ENCODE measurements at places on chromosomes 16 and 17.

GRCh38 chr16:68422396-68422960, 25.8 kb downstream of the SMPD3 start:
- no peak for DNase-seq

DNA sequence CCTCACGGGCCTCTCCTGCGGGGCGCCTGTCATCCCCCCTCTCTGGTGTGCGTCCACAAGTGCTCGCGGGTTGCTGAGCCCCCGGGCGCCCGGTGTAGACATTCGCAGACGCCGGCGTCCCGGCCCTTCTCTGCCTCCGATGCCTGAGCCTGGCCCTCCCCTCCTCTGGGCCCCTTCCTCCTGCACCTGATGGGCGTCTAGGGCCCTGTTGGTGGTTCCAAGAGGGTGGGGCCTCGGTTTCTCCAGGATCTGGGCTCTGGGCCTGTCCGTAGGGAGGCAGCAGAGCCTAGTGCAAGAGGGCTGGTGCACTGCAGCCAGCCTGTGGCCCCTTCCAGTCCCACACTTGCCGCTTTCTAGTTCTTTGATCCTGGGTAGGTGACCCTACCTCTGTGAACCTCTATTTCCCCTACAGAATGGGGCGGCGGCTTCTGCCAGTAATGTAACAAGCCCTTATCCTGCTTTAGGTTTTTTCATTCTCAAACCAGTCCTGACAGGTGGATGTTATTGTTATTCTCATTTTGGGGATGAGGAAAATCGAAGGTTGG, 623 bp downstream of the E4F1 start:
- peak; percentile 73 for DNase-seq

DNA sequence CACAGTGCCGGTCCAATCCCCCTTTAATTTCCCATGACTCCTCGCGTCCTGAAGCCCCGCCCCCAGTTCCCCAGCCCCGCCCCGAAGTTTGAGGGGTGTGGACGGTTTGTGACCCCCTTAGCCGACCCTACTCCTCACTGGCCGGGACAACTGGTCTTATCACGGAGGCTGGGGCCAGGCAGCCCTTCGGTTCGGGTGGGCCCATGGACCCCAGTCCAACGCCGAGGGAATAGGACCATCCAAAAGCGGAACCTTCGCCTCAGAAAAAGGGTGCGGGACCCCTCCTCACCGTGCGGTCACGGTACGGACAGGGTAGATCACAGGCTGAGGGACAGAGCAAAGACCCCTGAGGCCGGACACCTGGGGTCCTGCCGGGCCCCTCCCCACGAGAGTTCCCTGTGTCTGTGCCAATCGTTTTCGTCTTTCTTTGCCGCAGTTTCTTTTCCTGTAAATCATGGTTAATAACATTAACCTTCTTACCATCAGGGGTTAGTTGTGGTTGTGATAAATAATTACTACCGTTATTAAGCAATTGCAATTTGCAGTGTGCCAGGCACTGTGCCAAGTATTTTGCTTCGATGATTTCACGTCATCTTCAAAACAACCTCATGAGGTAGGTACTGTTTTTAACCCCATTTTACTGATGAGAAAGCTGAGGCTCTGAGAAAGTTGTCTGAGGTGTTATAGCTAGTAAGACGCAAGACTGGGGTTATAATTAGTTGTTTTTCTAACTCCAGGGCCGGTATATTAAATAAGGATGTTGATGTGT, 543 bp downstream of the TMUB2 start:
- DNase-seq: peak; percentile 48

DNA sequence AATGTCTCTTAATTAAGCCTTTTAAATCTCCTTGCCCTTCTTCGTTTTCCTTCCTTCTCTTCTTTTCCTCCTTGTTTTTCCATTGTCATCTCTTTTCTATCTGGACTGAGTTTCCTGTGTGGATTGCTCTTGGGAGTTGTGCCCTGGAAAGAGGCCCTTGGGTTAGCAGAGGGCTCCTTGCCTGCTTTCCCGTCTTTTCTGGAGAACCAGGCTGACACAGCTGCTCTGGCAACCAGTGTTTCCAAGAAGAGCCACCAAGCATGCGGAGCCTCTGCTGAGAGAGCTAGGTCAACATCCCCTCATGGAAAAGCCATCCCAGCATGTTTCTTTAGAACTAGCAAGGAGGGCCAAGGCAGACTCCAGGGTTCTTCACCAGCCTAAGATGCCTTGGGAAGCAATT, 75.4 kb downstream of the HLF start:
- no peak for DNase-seq

DNA sequence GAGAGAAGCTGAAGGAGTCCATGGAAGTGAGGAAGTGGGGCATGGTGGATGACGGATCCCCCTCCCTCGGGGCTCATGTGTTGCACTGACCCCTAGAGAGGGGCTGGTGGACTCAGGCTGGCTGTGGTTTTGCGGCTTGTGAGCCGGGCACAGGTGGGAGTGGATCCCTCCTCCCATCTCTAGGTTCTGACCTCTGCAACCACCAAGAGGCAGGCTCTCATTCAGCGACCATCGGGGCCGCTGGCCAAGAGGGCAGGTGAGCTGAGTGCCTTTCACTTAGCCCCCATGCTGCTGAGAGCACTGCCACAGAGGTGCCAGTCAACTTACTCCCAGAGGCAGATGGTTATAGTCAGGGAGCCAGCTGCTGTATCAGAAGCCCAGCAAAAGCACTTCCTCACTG, 67.3 kb downstream of the SCNN1B start:
- DNase-seq: no peak

GRCh38 chr17:42067371-42068091, 17.1 kb upstream of the C17orf113 start:
- DNase-seq: peak; percentile 71

DNA sequence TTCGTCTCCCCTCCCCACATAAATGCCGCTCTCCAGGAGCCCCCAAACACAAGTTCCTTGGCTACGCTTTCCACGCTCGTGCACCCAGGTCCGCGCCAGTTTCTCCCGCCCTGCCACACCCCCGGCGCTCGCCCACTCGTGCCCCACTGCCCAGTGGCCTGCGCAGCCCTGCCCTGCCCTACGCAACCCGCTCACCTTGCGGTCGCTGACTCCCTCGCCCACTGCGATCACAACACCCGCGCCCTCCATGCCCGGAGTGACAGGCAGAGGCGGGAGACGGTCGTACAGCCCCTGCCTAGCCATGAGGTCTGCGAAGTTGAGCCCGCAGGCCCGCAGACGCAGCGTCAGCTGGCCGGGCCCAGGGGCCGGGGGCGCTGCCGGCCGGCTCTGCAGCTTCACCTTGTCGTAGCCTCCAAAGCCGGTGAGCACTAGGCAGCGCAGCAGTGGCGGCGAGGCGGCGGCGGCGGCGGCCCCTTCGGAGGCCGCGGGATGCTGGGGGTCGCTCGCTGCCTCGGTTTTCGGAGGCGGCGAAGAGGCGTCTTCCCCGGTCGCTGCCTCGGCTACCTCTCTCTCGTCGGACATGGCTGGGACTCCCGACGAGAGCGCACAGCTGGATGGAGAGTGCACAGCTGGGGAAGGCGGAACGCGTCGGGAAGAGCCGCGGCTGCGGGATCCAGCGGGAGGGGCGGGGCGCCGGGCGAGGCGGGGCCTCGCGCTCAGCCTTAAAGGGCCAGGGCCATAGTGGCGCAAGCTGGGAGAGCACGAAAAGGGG, at the start of gene VAT1:
Gene VAT1 (minus strand): TSS at position 645 of the 772 bp plus-strand sequence. CDS start 63 bp downstream, at position 582.
- DNase-seq: peak; percentile 82

DNA sequence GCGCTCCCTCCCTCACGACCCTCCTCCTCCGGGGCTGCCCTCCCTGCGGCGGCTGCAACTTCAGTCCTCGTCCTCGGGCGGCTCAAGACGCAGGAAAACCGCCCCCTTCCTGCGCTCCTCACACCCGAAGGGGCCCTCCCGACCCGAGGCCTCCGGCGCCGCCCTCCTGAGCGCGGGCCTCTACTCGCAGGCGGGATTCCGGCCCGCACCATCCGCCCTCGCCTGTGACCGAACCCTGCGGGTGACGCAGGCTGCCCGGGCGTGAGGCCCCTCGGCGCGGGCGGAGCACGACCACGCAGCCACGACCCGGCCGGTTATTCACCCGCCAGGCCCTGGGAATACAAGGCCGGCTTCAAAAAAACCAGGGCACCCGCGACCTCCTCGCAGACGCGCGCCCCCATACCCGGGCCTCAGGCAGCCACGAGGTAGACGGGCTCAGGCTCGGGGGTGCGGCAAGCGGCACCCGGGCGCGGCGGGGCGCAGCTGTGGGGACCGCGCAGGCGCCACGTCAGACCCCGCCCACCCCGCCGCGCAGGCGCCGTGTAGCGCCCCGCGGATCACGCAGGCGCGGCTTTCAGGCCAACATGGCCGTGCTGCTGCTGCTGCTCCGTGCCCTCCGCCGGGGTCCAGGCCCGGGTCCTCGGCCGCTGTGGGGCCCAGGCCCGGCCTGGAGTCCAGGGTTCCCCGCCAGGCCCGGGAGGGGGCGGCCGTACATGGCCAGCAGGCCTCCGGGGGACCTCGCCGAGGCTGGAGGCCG, at the start of gene SPG7:
Gene SPG7 (plus strand): TSS at position 570 of the 757 bp plus-strand sequence. CDS start 15 bp downstream, at position 585.
- DNase-seq: peak; percentile 93

DNA sequence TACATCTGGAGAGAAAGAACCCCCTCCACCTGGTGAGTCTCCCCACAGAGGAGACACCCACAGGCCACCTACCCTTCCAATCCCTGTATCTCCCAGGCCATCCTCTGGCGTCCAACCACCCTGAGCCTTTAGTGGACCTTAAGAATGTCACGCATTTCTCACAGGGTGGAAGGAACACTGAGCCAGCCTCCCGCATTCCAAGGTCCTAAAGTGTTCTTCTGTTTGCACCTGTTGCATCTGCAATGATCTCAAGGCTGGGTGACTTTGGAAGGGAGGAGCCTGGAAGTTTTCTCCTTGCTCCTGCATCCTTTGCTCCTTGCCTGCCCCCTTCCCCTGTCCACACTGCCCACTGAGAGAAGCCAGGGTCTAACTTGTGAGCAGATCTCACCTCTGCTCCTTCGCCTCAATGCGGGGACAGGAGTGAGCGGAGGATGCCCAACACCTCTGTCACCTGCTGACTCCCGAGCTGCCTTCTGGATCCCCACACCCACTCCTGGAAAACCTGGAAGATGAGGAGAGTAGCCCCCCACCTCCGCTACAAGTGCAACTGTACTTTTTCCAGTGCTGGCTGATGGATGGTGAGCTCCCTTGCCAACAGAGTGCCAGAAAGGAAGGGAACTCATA, 3.7 kb downstream of the CHST5 start:
- no peak for DNase-seq

GRCh38 chr16:1993731-1994131, 4.0 kb downstream of the SYNGR3 start:
- no peak for DNase-seq

- no peak for DNase-seq
Observed at GRCh38 chr16:66439051-66439730, 12.1 kb downstream of the BEAN1 start.

DNA sequence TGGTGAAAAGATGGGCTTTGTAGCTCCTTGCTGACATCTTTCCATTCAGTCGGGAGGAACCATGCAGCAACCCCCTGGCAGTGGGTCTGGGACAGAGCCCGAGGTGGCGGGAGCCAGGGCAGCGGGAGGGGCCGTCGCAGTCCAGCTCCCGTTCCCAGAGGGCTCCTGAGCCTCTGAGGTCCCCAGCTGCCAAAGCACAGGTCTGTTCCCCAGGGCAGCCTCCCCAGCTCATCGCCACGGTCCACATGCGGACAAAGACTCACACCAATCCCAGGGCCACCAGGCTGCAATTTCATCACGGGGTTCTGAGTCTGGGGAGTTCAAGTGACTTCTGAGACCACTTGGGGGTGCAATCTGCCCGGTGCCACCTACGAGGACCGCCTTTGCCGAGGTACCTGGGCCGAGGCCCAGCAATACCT, 196.0 kb downstream of the RBFOX3 start:
- DNase-seq: no peak

- no peak for DNase-seq
Observed at GRCh38 chr17:42982266-42982665, 1.9 kb downstream of the RUNDC1 start.

- no peak for DNase-seq
Observed at GRCh38 chr16:79595931-79596450, 4.5 kb downstream of the MAF start.

GRCh38 chr16:2341456-2342447, 1.2 kb upstream of the ABCA3 start:
- DNase-seq: no peak

DNA sequence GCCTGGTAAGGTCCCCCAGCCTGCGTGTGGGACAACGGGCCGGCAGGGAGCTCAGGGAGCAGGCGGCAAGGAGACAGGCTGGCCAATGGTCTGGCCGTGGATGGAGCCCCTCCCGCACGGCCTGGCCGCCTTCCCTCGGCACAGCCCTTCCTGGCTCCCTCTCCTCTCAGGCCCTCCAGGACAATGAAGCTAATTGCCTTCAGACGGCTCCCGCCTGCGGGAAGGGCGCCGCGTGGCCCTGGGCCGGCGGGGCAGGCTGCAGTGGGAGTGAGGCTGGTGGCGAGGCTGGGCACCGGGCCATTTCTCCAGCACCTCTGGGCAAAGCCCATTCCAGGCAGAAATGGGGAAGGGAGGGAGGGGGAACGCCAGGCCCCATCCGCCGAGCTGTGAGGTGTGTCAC, 50.9 kb downstream of the ENGASE start:
- DNase-seq: no peak

DNA sequence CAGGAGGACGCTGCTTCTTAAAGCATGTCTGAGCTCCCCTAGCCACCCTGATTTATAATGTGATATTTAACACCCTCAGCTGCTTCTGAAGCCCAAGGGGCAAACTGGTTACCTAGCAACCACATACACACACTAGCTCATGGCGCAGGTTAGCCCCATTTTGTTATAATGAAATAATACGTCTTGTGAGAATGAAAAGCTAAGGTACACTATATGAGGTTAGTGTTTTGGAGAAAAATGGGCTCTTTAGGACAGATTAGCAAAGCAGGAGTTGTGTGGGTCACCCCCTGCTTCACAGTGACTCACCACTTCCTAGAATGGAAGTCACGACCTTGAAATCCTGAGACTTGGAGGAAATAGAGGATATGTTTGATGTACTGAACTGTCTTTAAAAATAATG, 404.8 kb upstream of the HSBP1 start:
- peak; percentile 62 for DNase-seq

- DNase-seq: peak; percentile 79
Observed at GRCh38 chr16:57530104-57530521, 6.3 kb downstream of the CCDC102A start.

DNA sequence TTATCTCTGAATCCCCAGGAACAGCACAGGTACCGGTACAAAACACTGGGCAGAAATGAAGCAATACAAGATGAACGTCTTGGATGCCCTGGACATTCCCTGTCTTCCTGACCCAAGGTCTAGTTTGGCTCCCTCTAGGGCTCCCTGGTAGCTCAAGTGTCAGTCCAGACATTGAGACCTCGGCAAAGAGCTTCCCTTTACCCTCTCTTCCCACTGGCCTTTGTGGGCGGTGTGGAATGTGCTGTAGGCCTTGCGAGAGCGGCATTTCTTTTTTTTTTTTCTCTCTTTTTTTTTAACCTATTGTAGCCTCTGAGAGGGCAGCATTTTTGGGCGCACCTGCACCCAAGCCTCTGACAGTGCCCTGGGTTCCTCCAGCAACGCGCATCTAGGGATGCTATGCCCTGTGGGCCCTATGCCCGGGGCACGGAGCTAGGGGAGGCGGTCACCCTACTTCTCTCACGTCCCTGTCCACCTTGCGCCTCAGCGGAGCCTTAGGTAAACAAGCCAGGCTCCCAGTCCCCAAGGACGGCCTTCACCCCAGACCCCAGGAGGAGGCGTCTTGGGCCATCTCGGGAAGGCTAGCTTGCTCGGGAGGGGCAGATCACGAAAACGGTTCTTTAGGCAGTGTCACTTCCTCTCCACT, 1.2 kb upstream of the NFATC3 start:
- no peak for DNase-seq

- no peak for DNase-seq
Observed at GRCh38 chr16:35792516-35793285, 2333.3 kb downstream of the TP53TG3F start.

Measured in dermis blood vessel endothelial cell (primary cell).